ENCODE measurements at places on chromosomes 2 and 18.

GRCh38 chr2:105409717-105410116, 10.9 kb upstream of the FHL2 start:
- no peak for DNase-seq

DNA sequence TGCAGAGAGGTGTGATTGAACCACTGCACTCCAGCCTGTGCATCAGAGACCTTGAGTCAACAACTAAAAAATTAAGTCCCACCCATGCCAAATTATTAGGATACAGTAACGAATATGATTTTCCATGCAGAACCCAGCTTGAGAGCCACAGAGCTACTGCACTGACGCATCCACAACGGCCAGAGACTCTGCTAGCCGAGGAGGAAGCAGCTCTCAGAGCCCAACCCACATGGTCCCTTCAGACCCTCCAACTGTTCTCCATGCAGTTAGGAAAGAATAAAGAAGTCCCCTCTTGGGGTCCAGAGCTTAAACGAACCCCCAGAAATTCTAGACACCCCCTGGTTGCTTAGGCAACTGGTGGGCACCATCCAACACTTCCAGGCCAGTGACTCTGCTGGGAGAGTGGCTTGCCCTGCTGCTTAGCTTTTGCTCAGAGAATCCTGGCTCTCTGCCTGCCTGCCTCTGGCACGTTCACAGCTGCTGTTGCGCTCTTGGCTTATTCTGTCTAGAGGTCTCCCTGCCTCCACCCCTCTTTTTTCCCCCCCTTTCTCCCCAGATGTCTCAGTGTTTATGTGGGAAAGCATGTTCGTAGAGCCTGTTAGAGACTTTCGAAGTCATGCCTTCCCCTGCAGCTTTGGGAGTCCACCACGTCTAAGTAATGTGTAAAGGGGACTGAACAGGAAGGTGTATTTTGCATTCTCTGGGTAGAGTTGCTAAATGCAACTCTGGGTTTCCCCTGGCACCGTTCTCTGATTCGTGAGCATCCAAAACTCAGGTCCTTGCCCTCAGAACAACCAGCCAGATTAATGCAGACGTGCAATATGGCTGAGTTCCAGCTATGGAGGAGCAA, 26.0 kb upstream of the SP3 start:
- DNase-seq, result no peak

DNA sequence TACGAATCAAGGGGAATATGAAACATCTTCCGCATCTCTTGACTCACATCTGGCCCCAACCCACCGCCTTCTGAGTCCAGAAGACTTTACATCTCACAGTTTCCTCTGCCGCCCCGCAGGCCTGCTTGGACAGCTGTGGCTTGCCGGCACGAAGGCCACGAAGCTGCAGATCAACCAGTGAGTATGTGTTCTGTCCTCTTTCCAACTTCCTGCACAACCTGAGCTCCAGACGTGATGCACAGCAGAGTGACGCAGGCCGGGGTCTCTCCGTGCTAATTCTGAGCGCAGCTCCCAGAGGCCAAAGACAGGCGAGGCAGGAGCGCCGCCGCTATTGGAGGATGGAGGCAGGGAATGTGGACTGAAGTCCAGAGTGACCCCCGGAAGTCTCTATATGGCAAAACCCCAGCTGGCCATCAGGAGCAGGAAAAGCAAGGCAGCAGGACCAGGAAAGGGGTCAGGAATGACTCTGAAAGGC, 93.5 kb downstream of the ZCCHC2 start:
- DNase-seq, result no peak

GRCh38 chr2:178066890-178067669, 5.5 kb downstream of the PDE11A start:
- DNase-seq, result no peak

GRCh38 chr18:7946734-7947377, 379.7 kb downstream of the PTPRM start:
- DNase-seq, result no peak
